GM10248 (cell line): ENCODE measurements at places on chromosomes 3 and 15.

GRCh38 chr3:112247900-112248299 lies 46.1 kb downstream of the SLC9C1 start:
- peak; percentile 13 for DNase-seq

DNA sequence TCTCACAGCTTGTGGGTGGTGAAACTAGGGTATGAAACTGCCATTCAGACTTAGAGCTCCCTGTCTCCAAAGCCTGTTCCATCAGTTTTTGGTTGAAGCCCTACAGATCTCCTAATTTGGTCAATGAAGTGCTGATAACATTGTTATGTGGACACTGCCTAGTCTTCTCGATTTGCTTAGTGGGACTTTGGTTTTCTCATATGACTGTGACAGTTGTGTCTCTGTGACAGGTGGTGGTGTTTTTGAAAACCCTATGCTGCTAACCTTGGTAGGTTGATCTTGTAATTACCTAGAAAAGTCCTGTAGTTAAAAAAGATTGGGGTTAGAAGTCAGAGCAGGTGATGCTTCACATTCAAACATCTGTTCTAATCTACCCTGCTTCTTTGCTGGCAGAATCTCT lies 9.2 kb downstream of the PPM1L start:
- DNase-seq: no peak

GRCh38 chr15:49188933-49189332 lies 18.9 kb downstream of the GALK2 start:
- no peak for DNase-seq

DNA sequence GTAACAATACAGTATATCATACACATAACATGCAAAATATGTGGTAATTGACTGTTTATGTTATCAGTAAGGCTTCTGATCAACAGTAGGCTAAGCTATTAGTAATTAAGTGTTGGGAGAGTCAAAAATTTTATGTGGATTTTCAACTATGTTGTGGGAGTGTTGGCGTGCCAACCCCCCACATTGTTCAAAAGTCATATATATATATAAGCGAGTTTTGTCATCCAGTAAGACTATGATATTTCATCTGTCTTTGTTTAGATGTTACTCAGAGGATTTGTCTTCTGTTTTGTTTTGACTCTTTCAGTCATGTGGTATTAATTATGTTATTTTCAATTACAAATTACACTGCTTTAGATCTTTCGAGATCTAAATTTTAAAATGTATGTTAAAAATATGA lies 51.0 kb upstream of the RAP2B start:
- no peak for DNase-seq

- DNase-seq: no peak
These were observed 6.1 kb downstream of the OR5H15 start for GRCh38 chr3:98172621-98173020.

DNA sequence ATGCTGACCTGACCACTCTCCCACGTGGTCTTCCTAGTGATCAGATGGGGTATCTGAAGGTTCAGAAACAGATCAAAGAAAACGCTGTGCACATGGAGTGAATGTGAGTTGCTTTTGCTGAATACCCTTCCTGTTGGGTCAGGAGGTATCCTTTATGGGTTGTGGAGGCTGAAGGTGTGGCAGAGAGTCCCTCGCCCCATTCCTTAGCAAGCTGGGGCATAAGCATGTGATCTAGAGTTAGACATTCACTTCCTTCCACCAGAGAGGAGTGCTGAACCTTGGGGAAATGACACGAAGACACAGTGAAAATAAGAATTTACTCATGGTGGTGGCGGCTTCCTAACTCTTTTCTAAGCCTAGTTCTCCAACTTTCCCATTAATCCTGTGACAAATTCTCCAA lies 27.8 kb upstream of the SPTBN5 start:
- no peak for DNase-seq

- peak; percentile 20 for DNase-seq
These were observed 31.7 kb downstream of the GPR149 start for GRCh38 chr3:154398084-154398967.

DNA sequence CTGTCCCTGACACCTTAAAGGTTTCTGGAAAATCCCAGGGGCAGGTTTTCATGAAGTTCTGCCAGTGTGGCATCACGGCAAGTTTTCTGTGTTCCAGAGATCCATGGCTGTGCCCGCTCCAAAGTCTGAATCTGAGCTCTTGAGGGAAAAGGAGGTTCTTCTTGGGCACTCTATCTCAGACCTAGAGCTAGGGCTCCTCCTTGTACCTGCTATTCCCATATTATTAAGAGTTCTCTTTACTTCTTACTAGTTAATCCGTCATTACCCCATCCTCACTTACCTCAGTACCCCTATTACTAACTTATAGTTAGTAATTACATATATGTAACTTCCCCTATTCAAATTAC lies 5.9 kb upstream of the TRA2B start:
- no peak for DNase-seq

DNA sequence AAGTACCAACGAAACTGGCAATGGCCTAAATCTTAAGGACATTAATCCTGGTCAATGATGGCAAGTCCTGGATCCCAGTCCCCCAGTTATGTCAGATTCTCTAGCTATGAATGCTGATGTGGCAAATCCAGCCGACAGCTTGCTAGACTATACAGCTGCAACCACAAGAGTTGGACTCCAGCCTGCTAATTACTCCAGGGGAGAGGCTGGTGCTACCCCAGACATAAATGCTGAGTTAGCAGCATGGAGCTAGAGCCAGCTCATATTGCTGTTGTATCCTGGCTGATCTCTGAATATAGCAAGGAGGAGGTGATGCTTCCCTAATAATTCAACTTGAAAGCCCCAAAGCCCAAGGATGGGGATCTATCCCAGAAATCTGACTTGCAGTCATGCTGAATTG lies 207.1 kb downstream of the LRRN1 start:
- DNase-seq: no peak
